ENCODE measurements at places on chromosomes 11 and 22. TPM values are rescaled to one million over a fixed set of nuclear protein-coding genes. Genes with fewer than 3 reads are reported as not detected.

DNA sequence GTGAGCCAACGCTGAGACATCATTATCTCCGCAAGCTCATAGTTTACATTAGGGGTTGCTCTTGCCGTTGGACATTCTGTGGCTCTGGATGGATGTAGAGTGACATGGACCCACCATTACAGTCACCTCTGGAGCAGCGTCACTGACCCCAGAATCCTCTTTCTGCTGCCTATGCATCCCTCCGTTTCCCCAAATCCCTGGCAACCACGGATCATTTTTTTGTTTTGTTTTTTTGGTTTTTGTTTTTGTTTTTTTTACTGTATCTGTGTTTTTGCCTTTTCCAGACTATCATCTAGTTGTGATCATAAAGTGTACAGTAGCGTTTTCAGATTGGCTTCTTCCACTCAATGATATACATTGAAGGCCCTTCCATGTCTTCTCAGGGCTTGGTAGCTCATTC is 4.0 kb downstream of the PARVB start:
- H3K4me1 ChIP-seq, result peaks cover 6% of the 10 kb centered on the region
- H3K27me3 ChIP-seq, result peaks cover 29% of the 10 kb centered on the region
- H3K36me3 ChIP-seq, result no peaks in the 10 kb centered on the region
- H3K4me3 ChIP-seq, result no peak overlapping the region

- peaks cover 24% of the 10 kb centered on the region for H3K27me3 ChIP-seq
- peaks cover 2% of the 10 kb centered on the region for H3K36me3 ChIP-seq
- no peak for DNase-seq
- no peak overlapping the region for H3K27ac ChIP-seq
- no peak overlapping the region for H3K4me3 ChIP-seq
- no peaks in the 10 kb centered on the region for H3K4me1 ChIP-seq
These were observed 47.0 kb upstream of the CARS1 start for GRCh38 chr11:3104051-3104714.

Gene TSG101
- 64.5 TPM for total RNA-seq

Gene PANX3
- total RNA-seq, result not detected

Gene KCNA4
- 0.27 TPM for total RNA-seq

Gene OR6A2
- 0.24 TPM for total RNA-seq

All from progenitor cell of endocrine pancreas (in vitro differentiated cells).